ENCODE measurements at places on chromosomes 11 and 22. TPM values are rescaled to one million over a fixed set of nuclear protein-coding genes. Genes with fewer than 3 reads are reported as not detected.

Gene APOL2
- total RNA-seq = 45.4 TPM

Gene CECR2
- total RNA-seq = not detected

Gene FREY1
- total RNA-seq = 2.3 TPM

Gene TCN2
- total RNA-seq = 9.2 TPM

Gene DAGLA
- 2.2 TPM for total RNA-seq

Gene KCNK7
- total RNA-seq = 0.50 TPM

Gene C11orf86
- not detected for total RNA-seq

Gene PTS
- 43.9 TPM for total RNA-seq

Gene RGL4
- total RNA-seq = under 0.01 TPM

Gene PKDREJ
- total RNA-seq = not detected

Gene ABCC8
- total RNA-seq = not detected

Gene NXPE2
- under 0.01 TPM for total RNA-seq

Gene KCTD14
- total RNA-seq = 1.3 TPM

Gene ART1
- not detected for total RNA-seq

Gene TOM1
- 26.2 TPM for total RNA-seq

Gene RIMBP3B
- total RNA-seq = not detected

Gene PRRG4
- 0.15 TPM for total RNA-seq

Gene AQP11
- total RNA-seq = 18.7 TPM

Gene KMT5B
- 21.3 TPM for total RNA-seq

Gene OR5D14
- total RNA-seq = not detected

Gene MYBPC3
- total RNA-seq = not detected

Gene TECTA
- 0.87 TPM for total RNA-seq

Gene BAIAP2L2
- total RNA-seq = 1.3 TPM

Gene SLC17A6
- not detected for total RNA-seq

Gene STK33
- 3.8 TPM for total RNA-seq

Gene MS4A7
- total RNA-seq = not detected

Gene DEFB131B
- not detected for total RNA-seq

Gene FGF4
- total RNA-seq = not detected

Gene SLC43A3
- total RNA-seq = 77.2 TPM

Gene MYOD1
- not detected for total RNA-seq

Gene PRAME
- not detected for total RNA-seq

Gene DMC1
- total RNA-seq = 15.3 TPM

Gene NOL12
- total RNA-seq = 16.0 TPM

Gene PKNOX2
- total RNA-seq = 0.73 TPM

Gene PNPLA5
- 0.50 TPM for total RNA-seq

Gene OR51B5
- total RNA-seq = 0.29 TPM

Gene CSF2RB
- 0.44 TPM for total RNA-seq

Gene TMEM86A
- total RNA-seq = under 0.01 TPM

Gene MRPL16
- total RNA-seq = 52.7 TPM

Gene IL18
- 0.87 TPM for total RNA-seq

Gene KCNJ11
- total RNA-seq = not detected

Gene PHLDA2
- total RNA-seq = 5.5 TPM

Gene CD248
- 341 TPM for total RNA-seq

Gene ACAD8
- total RNA-seq = 22.0 TPM

Gene OTOG
- total RNA-seq = not detected

Gene ZBTB3
- 14.1 TPM for total RNA-seq

Gene KDELR3
- total RNA-seq = 135 TPM

Gene LRRC32
- total RNA-seq = 5.4 TPM

Gene GGT5
- 1.2 TPM for total RNA-seq

Gene SLC6A5
- under 0.01 TPM for total RNA-seq

Gene CARNS1
- 0.15 TPM for total RNA-seq

Gene NAA40
- 9.9 TPM for total RNA-seq

Gene FIBIN
- total RNA-seq = 25.6 TPM

Gene MISFA
- 0.58 TPM for total RNA-seq

Gene EMID1
- not detected for total RNA-seq

Gene FZD4
- 45.2 TPM for total RNA-seq

Gene GSTT2
- total RNA-seq = 2.0 TPM

Gene CBX7
- 12.2 TPM for total RNA-seq

Gene MS4A8
- not detected for total RNA-seq
